Epithelial cell of umbilical artery (primary cell): ENCODE measurements at places on chromosomes 7 and 10. TPM values are rescaled to one million over a fixed set of nuclear protein-coding genes. Genes with fewer than 3 reads are reported as not detected.

Gene LRRD1
- total RNA-seq, result under 0.01 TPM in 1 of 2 replicates, not detected in the other

Gene AVPI1
- 1.5 and 1.9 TPM in 2 replicates for total RNA-seq

Gene MKX
- under 0.01 TPM in 1 of 2 replicates, not detected in the other for total RNA-seq

Gene MMD2
- not detected in 2 replicates for total RNA-seq

Gene NKX2-3
- total RNA-seq, result 4.4 and 5.2 TPM in 2 replicates

Gene ZNF804B
- not detected in 2 replicates for total RNA-seq

Gene GLI3
- total RNA-seq, result 2.3 and 3.9 TPM in 2 replicates

Gene TRIM50
- total RNA-seq, result not detected in 2 replicates

Gene RPEL1
- total RNA-seq, result 0.32 TPM in 1 of 2 replicates, not detected in the other

Gene SPRN
- total RNA-seq, result under 0.01 TPM in 1 of 2 replicates, not detected in the other

Gene ADAM22
- 0.32 and 0.76 TPM in 2 replicates for total RNA-seq

Gene CNPY1
- total RNA-seq, result not detected in 2 replicates

Gene GNG11
- total RNA-seq, result 171 and 334 TPM in 2 replicates

Gene DPYSL4
- total RNA-seq, result 2.3 and 9.4 TPM in 2 replicates

Gene HOXA9
- total RNA-seq, result 28.9 and 31.8 TPM in 2 replicates

Gene LFNG
- 8.8 and 12.7 TPM in 2 replicates for total RNA-seq

Gene SLC13A4
- not detected in 2 replicates for total RNA-seq

Gene AKR1C1
- total RNA-seq, result 1.6 and 3.2 TPM in 2 replicates

Gene GHRHR
- not detected in 2 replicates for total RNA-seq

Gene WEE2
- not detected in 2 replicates for total RNA-seq

Gene CALHM2
- 6.8 and 9.9 TPM in 2 replicates for total RNA-seq

Gene SPAM1
- total RNA-seq, result not detected in 2 replicates

Gene GJD4
- not detected in 2 replicates for total RNA-seq

Gene WASL
- 7.8 and 9.0 TPM in 2 replicates for total RNA-seq

Gene MGAM2
- not detected in 2 replicates for total RNA-seq

Gene PRTFDC1
- total RNA-seq, result 15.9 and 19.9 TPM in 2 replicates

Gene METTL27
- total RNA-seq, result 0.97 and 1.7 TPM in 2 replicates

Gene LBX1
- not detected in 2 replicates for total RNA-seq

Gene KEL
- total RNA-seq, result not detected in 2 replicates

Gene ZNF511
- 27.9 and 29.5 TPM in 2 replicates for total RNA-seq

Gene AGAP9
- total RNA-seq, result 0.91 and 1.6 TPM in 2 replicates

Gene PNLIPRP3
- total RNA-seq, result not detected in 2 replicates

Gene SPDYE3
- not detected in 2 replicates for total RNA-seq

Gene PAX4
- not detected in 2 replicates for total RNA-seq

Gene CRYGN
- total RNA-seq, result not detected in 2 replicates

Gene PRLHR
- not detected in 2 replicates for total RNA-seq

Gene LIPJ
- not detected in 2 replicates for total RNA-seq

Gene COMMD3
- total RNA-seq, result 57.5 and 79.5 TPM in 2 replicates

Gene NUTM2E
- under 0.01 TPM in 1 of 2 replicates, not detected in the other for total RNA-seq
